Activated CD4-positive, CD25-positive, alpha-beta regulatory T cell (primary cell): ENCODE measurements at places on chromosomes 5 and 9.

GRCh38 chr9:14907360-14907685, 2.9 kb downstream of the FREM1 start:
- DNase-seq, result no peak

GRCh38 chr5:54243483-54244080, 66.8 kb downstream of the ARL15 start:
- no peak for DNase-seq

- no peak for DNase-seq
Measured at GRCh38 chr5:69212022-69212421, 22.6 kb downstream of the CENPH start.

DNA sequence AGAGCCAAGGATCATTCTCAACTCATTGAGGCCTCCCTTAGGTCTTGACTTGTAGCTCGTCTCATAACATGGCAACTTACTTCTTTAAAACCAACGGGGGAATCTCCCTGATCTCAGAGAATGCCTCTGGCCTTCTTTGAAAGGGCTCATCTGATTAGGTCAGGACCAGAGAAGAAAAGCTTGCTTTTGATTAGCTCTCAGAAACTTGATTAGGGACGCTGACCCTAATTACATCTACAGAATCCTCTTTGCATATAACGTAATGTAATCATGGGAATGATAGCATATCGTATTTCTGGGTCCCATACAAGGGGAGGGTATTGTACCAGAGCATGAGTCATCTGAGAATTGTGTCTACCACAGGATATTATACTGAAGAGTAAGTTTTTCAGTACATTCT, 125.1 kb upstream of the SH3GL2 start:
- no peak for DNase-seq

DNA sequence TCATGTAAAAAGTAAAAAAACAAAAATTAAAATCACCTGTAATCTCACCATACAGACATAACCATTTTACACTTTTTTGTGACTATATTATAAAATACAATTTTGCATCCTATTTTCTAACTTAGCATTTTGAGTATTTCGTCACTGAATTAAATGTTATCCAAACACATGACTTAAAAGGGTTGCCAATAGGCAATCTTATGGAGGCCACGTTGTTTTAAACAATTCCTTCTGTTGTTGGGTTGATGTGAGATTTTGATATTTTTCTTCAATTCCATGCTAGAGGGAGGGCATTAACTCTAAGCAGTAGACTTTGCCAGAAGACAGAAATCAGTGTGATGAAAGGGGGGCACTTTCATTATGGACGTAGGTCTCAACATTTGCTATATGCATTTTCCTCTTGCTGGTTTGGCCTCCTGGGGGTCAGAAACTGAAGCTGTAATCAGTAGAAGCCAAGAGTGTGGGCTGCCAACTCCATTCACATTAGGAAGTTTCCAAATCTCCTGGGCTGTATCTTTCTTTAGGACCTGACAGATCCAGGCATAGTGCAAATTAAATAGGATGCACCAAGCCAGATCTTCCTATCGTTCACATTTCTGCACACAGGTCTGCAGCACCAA, 614.2 kb upstream of the CLINT1 start:
- no peak for DNase-seq

GRCh38 chr5:90956511-90957097, 398.0 kb downstream of the ADGRV1 start:
- no peak for DNase-seq

DNA sequence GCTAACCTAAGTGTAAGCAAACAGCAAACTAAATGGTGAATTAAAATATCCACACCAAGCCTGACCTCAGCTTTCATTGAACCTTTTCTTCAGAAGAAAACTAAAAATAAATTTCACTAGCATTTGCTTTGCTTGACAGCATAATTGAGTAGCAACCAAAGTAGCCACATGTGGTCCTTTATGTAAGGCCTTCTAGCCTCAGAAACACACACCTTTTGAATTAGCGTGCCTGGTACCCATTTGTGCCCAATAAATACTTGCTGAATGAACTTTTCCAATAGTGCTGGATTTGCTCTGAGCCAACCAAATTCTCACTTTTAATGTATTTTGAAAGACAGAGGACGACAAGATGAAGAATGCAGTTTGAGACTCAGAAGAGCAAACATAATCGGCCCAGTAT, 2.1 kb upstream of the NIPBL start:
- DNase-seq, result no peak

- DNase-seq, result no peak
Measured at GRCh38 chr5:14397717-14398116, 183.9 kb upstream of the OTULINL start.

DNA sequence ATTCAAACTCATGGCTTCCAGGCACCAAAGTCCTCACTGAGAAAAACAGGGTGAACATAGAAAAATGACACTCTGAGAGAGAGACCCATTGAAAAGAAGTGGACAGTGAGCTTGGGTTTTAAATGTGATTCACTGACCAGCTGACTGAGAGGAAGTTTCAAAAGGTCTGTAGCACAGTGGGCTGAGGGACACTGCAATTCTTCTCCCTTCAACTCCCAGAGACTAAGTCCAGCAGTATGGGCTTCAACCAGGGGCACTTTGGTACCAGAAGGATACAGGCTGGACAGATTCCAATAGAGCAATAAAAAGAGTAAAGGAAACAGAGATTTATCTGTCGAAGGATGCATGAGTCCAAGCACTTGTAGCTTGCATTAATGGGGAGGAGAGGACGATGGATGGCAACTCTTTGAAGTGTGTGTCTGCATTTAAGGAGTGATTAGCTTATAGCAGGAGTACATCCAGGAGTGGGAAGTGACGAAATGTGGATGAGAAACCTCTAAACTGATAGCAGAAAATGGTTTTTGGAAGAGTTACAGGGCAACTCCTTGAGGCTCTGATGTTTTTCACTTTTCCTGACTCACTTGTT, 117.0 kb upstream of the ANKRD55 start:
- no peak for DNase-seq

DNA sequence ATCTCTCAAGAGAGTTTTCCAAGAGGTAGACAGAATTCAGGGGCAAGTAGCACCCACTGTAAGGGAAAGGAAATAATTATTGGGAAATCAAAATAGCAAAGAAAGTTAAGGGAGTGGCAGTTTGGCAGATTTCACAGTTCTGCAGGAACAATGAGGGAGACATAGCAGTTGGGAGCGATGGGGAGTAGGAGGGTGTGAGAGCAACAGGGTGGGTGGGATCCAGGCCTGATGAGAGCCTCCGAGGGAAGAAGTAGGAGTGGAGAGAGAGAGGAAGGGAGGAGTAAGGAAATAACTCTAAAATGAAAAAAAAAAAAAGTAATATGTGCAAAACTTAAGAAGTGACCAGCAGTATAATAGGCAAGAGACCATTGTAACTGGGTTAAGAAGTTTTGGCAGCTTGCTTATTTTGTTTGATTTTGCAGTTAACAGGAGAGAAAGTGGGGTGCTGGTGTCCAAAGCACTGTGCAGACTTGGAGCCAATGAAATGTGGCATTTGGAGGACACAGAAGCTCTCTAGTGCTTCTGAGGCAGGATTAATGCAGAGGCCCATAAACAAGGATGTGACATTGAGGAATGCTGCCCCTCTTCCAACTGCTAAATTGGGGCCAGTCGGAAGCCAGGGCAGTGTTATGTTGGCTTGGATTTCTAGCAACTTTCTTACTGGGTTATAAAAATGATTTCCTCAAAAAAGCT, 10.2 kb downstream of the TNFAIP8 start:
- no peak for DNase-seq

DNA sequence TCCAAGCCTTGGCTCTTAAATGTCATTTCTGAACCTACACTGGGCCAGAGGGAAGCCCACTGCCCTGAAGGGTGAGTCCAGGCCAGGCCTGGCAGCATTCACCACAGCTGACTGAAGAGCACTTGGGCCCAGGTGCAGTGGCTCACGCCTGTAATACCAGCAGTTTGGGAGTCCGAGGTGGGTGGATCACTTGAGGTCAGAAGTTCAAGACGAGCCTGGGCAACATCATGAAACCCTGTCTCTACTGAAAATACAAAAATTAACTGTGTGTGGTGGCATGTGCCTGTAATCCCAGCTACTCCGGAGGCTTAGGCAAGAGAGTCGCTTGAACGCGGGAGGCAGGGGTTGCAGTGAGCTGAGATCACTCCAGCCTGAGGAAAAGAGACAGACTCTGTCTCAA, 5.1 kb downstream of the CCIN start:
- DNase-seq, result no peak

DNA sequence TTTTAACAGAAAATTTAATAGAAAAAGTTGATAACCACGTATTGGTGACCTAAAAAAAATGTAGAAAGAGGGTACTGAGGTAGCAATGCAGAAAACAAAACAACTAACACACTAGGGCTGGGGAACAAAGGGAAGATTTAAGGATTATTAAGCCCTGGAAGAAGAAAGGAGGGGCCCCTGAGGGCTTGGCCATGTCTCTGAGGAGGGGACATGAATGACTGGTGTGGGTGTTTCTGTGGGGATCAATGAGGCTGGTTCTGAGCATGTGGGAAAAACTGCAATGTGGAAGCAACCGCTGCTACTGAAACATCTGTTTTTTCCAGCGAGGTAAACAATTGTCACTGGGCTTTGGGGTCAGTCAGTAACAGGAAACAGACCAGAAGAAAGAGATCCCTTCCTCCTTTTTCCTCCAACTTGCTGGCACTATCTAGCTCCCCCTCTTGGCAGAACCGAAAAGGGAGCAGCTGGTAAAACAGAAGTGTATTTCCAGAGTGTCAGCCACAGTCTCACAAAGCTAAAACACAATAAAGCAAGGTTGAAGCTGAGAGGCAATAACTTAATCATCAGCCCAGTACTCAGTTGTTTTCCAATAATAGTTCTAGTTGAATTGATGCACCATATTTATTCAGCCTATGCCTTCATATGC, 48.3 kb downstream of the ATPSCKMT start:
- no peak for DNase-seq

- DNase-seq, result no peak
Measured at GRCh38 chr5:124536333-124536732, 210.1 kb downstream of the ZNF608 start.

- no peak for DNase-seq
Measured at GRCh38 chr5:145825751-145826180, 9.4 kb downstream of the PRELID2 start.

DNA sequence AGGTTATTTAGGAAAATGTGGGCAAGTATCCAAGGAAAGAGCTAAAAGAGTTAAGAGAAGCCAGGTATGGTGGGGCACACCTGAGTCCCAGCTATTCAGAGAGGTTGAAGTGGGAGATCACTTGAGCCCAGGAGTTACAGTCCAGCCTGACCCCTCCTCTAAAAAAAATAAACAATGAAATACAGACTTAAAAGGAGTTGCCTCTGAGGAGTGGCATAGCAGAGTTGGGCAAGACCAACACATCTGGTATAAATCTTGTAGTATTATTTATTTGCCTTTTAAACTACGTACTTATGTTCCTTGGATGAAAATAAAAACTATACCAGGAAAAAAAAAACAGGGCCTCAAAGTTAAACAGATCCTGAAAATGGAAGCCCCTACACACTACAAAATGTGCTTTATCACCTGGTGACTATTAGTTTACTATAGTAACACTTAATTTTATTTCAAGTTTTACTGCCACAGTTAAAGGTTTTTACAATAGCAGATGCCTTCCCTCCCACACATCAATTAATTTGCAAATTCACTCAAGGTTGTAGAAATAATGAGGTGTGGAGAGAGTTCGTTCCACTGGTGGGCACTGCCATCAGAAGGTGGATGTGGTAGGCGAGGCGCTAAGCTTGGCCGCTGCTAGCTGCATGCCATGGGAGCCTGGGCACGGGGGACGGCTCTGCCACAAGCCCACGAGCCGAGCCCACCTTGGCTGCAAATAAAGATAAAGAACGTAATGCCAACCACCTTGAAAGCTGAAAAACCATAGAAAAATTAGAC, 48.0 kb downstream of the MED27 start:
- DNase-seq, result no peak

GRCh38 chr5:6078881-6079280, 299.5 kb downstream of the MED10 start:
- DNase-seq, result no peak

DNA sequence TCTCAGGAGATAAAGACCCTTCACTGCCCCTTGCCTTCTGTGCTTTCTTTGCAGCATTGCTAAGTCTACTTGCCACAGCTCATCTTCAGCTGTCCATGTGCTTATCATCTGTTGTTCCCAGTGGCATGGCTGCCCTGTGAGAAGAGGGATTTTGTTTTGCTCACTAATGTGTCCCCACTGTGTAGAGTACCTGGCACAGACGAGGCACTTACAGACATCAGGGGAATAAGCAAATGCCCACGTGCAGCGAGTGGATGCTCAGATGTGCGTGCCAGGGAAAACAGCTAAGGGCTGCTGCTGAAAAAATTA, 31.0 kb downstream of the DAP start:
- DNase-seq, result no peak

DNA sequence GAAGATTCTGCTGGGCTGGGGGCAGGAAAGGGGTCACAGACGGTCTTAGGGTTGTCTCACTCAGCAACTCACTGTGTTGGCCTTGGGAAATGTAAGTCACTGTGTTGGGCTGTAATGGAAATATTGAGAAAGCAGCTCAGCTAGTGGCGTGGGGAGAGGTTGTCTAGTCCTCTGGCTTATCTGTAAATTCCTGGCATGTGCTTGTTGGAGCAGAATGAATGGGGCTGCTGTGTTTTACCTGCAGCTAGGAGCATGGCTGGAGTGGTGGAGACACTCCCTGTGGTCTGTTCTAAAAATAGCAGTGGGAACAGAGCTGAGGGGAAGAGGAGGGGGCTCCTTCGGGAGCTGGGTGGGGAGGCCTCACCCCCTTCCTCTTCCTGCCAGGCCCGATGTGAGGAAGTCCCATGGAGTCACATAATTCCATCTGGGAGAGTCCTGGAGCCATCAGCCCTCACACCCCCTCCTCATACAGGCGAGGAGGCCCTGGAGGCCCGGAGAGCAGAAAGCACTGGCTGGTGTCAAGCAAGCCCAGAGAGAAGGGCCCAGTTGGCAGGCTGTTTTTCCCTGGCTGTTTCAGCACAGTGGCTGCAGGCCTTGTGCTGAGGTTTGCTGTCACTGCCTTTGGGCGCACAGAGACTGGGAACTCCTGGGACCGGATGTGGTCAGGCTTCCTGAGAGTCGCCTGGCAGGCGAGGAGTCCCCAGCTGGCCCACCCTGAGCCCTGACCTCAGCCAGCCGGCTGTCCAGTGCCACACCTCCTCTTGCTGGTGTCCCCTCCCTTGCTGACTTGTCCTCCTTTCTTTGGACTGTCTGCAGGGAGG, 84.9 kb downstream of the RGS3 start:
- DNase-seq, result no peak

DNA sequence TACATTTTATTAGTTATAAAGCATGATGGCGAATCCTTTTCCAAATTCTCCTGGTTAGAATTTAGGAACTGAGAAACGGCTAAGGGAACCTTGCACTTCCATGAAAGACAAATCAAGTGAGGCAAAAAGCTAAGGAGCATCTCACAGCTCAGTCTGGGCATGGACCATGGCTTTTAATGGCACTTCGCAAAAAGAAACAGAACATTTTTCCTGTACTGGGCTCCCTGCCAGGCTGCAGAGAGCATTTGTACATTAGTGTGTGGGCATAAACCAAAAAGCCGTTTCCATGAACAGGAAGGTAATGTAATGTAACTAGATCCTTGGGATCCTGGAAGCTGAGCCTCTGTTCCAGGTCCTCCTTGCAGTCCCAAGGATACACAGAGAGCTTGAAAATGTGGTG, 354.2 kb downstream of the MRPS30 start:
- DNase-seq, result no peak
